Neural progenitor cell (in vitro differentiated cells): ENCODE measurements at places on chromosomes 1 and 21. TPM values are rescaled to one million over a fixed set of nuclear protein-coding genes. Genes with fewer than 3 reads are reported as not detected.

PTPN22 gene
- not detected in 2 replicates for total RNA-seq

ATP6V1G3 gene
- not detected in 2 replicates for total RNA-seq

GLIS1 gene
- total RNA-seq: not detected in 2 replicates

TRNP1 gene
- total RNA-seq: 0.59 and 2.0 TPM in 2 replicates

RGS13 gene
- total RNA-seq: not detected in 2 replicates

DNAJC28 gene
- 3.8 and 4.7 TPM in 2 replicates for total RNA-seq

PTCH2 gene
- 0.09 TPM in 1 of 2 replicates, not detected in the other for total RNA-seq

GUCA2B gene
- not detected in 2 replicates for total RNA-seq
